ENCODE measurements at places on chromosomes 1 and 21.

DNA sequence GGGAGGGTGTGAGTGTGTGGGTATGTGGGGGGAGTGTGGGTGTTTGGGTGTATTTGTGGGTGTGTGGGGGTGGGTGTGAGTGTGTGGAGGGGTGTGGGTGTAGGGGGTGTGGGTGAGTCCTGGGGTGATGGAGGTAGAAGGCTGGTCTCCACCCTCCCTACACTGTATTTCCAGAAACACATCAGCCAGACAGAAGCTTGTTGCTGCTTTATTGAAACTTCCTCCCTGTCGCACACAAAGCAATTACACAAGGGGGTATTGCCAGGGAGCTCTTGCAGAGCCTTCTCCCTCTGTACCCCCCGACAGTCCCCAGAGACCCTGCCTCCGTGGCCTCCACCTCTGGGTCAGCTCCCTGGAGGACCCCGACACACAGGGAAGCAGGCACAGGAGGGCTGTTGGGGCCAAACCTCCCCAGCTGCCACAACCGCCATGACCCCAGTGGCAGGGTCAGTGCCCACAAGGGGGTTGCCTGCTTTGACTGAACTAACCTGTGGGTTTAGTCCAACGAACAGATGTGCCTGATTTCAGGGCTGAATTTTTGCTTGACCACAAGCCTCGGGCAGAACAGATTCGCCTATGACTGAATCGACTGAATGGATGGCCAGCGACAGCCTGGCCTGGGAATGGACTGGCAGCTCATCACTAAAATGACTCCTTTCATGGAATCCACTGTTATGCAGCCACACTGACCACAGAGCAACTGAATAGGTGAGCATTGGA lies 9.1 kb upstream of the MATN1 start:
- no peak for DNase-seq

GRCh38 chr21:16388291-16388690 lies 658.5 kb downstream of the USP25 start:
- no peak for DNase-seq

DNA sequence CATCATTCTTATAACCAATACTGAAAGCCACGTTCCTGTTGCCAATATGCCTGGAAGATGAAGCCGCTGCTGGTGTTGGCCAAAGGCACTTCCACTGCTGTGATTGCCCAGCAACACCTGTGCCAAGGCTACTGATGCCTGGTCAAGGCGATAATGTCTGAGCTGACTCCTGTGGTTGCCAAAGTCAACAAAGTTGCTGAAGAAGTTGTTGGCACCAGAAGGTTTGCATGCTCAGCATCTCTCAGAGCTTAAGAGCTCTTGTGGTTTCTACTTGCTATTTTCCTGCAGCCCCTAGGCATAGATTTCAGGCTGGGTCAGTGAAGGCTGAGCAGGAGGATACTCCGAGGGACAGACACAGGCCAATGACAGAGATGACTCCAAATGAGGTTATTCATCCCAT lies 63.4 kb upstream of the RAB3GAP2 start:
- no peak for DNase-seq

DNA sequence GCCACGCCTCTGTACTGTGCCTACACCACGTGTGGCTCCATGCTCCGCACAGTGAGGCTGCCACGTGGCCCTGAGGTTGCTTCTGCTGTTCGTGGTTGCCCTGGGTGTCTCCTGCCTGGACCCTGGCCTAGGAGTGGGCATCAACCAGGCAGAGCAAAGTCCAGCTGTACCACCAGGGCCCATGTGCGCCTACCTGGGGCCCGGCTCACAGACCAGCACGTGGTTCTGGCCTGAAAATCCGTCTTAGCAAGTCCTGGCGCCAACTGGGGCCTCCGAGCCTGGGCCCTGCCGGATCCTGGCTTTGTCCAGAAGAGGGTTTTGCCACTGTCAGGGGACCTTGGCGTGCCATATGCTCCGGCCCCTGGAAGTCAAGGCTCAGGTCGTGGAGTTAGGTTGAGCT lies 107.1 kb upstream of the TTC34 start:
- DNase-seq = no peak

GRCh38 chr21:42146273-42146805 lies 72.6 kb upstream of the ABCG1 start:
- DNase-seq = no peak

DNA sequence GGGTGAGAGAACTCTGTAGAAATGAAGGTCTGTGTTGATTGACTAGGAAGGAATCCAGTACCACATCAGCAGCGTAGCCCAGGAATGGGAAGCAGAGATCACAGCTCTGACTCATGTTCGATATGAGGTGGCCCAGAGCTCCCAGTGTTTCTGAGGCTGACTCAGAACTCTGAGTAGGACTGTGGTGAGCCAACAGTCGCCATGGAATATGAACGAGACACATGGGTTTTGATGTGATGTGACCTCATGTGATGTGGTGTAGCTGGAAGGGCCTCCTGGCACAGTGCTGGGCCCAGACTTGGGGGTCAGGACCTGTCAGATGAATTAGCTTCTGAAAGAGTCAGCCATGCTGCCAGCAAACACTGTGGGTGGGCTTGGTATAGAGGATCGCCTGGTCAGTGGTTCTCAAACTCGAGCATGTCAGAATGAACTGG lies 237.0 kb downstream of the MRPL39 start:
- DNase-seq = no peak

- DNase-seq = no peak
Measured at GRCh38 chr1:92262516-92262915, 36.3 kb downstream of the GLMN start.

- no peak for DNase-seq
Measured at GRCh38 chr1:94628499-94628843, 86.9 kb upstream of the F3 start.

- DNase-seq = no peak
Measured at GRCh38 chr1:59128239-59128736, 168.6 kb upstream of the FGGY start.

DNA sequence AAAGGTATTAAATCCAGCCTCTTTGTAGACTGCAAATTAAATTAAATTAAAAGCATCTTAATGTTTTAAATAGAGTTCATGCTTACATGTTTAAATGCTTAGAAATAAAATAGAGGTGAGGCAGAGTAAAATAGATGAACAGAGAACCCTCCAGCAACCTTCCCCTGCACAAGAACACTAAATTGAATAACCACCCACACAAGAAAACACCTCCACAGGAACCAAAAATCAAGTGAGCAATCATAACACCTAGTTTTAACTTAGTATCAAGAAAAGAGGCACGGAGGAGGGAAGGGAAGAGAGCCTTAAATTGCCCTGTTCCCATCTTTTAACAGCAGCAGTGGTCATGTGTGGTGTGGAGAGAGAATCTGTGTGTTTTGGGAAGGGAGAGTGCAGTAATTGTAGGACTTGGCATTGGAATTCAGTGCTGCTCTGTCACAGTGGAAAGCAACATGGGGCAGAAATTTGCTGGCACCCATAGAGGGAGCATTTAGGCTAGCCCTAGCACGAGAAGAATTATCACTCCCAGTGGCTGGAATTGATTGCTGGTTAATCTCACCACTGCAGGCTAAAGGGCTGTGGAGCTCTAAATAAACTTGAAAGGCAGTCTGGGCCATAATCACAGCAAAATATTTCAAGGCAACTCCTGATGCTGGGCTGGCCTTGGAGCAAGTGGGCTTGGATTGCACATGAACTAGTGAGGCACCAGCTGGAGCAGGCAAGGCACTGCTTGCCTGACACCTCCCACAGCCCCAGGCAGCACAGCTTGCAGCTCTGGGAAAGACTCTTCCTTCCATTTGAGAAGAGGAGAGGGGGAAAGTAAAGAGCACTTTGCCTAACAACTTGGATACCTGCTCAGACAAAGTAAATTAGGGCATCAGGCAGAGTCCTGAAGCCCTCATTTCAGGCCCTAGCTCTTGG lies 1478.8 kb downstream of the NCAM2 start:
- no peak for DNase-seq

DNA sequence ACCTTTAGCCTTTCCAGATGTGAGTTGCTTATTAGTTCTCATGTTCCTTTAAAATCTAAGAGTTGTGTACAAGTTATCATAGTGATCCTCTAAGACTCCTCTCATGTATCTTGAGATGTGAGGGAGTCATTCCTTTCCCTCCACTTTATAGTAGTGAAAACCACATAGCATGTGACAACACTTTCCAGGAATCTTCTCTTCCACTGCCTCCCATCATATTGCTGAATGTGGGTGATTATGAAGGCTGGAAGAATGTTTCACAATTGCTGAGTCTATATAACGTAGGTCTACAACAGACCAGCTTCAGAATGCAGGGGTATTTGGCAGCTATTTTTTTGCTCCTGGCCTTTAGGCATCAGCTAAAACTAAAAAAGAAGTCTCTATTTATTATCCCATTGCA lies 44.7 kb upstream of the LRRC7 start:
- no peak for DNase-seq

DNA sequence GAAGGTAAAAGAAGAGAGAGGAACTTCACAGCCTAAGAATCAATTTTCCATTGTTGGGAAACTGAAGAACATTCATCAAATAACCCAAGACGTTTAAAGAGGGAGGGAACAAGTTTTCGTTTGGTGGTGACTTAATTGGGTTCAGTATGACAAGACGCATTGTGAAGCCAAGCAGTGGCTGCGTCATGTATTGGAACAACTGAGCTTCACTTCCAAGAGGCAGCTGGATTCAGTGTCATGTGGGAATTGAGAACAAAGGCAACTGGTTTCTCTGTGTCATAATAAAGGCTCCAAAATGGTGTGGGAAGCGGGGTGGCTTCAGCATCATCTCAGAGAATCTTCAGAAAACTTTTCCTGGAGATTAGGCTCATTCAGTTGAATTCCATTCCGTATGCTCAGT lies 29.8 kb upstream of the RC3H1 start:
- DNase-seq = no peak

DNA sequence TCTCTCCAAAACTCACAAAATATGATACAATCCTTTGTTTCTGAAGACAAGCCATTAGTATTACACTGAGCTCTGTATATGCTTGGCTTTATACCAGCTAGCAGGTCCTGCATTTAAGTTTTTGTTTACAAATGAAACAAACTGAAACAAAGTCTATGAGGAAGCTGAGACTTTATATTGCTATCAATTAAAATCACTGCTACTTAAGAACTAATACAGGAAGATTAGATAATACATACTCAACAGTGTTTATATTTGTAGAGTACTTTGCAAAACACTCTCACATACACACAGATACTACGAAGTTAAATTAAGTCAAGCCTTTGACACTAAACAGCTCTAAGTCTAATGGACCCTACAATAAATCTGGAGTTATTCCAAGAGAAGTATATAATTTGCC lies 247.4 kb downstream of the CRB1 start:
- DNase-seq = no peak

DNA sequence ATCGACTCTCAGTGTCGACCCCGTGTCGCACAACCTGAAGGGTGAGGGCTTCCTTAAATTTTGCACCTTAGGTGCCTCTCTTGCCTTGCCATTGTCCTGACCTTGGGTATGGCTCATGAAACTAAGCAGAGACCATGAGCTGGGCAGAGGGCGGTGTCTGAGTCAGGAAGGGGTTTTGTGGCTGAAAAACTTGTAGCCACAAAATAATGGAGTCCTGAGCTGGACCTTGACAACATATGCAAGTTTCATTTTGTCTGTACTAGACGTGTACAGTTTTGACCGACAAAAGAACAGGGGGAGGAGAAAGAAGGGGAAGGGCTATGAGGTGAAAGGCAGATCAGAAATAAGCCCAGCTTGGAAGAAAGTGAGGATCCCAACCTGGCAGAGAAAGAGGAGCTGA lies 8.3 kb upstream of the RUNX1 start:
- DNase-seq = no peak

DNA sequence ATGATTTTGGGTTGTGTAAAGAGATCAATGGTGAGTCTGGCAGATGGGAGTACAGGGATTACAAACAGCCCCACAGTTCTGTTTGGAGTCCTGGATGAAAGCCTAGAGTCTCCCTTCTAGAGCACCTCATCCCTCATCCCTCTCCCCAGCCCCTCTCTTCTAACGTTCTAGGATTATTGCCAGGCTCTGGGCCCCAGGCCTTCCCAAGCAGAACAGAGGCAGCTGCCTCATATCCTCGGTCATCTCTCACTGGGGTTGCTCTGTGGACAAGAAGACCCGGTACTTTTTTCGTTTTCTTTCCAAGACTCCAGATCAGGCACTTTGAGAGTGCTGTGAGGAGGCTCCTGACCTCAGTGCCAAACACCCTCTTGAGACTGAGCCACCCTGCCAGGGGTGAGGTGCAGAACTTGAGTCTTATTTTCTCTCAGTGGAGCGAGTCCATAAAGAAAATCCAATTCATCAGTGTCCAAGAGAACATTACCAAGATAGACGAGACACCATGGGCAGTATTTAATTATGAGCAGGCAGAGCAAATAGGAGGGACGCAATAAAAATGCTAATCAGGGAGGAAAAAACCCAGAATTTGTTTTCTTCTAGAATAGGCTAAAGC lies 17.1 kb upstream of the KCND3 start:
- DNase-seq = no peak

GRCh38 chr1:193019442-193020026 lies 39.6 kb downstream of the UCHL5 start:
- peak; percentile 57 for DNase-seq

GRCh38 chr1:185421485-185422107 lies 104.6 kb upstream of the IVNS1ABP start:
- no peak for DNase-seq

GRCh38 chr1:6392809-6393399 lies 663 bp downstream of the ACOT7 start:
- DNase-seq = no peak

- no peak for DNase-seq
Measured at GRCh38 chr1:103790172-103790571, 40.5 kb downstream of the AMY1C start.

GRCh38 chr1:181383695-181384094 lies 99.6 kb upstream of the CACNA1E start:
- DNase-seq = no peak

GRCh38 chr21:16589006-16589898 lies 859.5 kb downstream of the USP25 start:
- no peak for DNase-seq

DNA sequence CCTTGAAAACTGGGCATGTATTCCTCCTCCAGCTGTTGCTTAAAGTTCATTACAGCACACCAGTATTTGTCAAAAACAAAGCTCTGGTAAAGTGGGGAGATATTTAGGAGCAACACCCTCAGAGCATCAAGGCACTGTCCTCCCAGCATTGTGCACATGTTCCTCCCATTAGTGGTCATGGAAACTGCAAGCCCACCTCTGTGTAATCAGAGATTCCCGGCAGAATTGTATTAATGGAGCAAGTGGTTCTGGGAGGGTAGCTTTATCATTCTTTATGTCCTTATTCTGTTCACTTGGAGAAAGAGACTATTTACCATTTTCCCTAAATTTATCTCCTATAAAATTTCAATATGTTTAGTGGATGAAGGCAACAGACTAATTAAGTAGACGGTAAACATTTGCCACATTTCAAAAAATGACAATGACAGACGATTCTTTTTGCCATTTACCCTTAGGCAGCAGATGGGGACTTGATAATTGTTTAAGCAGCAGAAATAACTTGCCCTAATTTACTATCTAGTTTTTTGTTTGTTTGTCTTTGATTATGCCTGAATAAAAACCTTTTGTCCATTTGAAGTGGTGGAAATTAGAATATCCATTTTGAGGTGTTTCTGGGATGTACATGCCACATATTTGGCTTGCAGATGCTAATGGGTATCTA lies 289.6 kb upstream of the ST6GALNAC5 start:
- no peak for DNase-seq
